Ascending aorta (tissue), 2 donors: ENCODE measurements at places on chromosomes 6 and 20. TPM values are rescaled to one million over a fixed set of nuclear protein-coding genes. Genes with fewer than 3 reads are reported as not detected.

The KCNQ5 gene
- total RNA-seq = 4.5 TPM

The CAGE1 gene
- total RNA-seq = not detected

The TMEM242 gene
- 2.3 TPM for total RNA-seq

- no peaks in the 10 kb centered on the region for H3K27me3 ChIP-seq
- H3K36me3 ChIP-seq = no peaks in the 10 kb centered on the region
- peak overlapping the region; percentile 97 for H3K4me3 ChIP-seq
- H3K27ac ChIP-seq = peak overlapping the region; percentile 88
- no peak for DNase-seq
Observed at GRCh38 chr6:7106752-7107577, 796 bp upstream of the RREB1 start.

DNA sequence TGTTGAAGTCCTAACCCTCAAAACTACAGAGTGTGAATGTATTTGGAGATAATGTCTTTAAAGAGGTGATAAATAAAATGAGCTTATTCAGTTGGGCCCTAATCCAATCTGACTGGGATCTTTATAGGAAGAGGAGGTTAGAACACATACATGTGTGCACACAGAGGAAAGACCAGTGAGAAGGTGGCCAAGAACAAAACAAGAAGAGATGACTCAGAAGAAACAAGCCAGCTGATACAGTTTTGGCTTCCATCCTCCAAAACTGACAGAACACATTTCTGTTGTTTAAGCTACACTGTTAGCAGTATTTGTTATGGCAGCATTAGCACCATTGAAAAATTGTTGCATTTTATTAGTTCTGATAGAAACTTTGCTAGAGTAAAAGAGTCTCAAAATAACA lies 609.3 kb upstream of the IMPG1 start:
- H3K27ac ChIP-seq = no peak overlapping the region
- H3K36me3 ChIP-seq = no peaks in the 10 kb centered on the region
- DNase-seq = no peak
- no peaks in the 10 kb centered on the region for H3K4me1 ChIP-seq
- no peak overlapping the region for H3K4me3 ChIP-seq

DNA sequence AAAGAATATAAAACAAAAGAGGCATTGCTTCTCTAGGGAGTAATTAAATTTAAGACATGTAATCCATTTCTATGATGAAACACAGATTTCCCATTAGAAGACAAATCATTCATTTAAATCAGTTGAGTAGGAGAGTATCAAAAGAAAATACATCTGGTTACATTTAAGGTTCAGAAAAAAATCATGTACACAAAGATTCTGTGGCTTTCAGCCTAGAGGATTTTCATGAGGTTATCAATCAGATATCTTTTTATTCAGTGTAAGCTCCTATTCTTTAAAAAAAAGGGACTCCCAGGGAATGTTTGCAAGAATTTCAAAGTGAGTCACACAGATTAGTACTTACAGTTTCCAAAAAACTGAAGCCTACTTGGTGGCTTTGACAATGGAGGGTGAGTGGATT lies 24.9 kb downstream of the COL21A1 start:
- H3K27ac ChIP-seq = no peak overlapping the region
- no peaks in the 10 kb centered on the region for H3K27me3 ChIP-seq
- DNase-seq = no peak
- H3K4me1 ChIP-seq = peaks cover 38% of the 10 kb centered on the region
- H3K4me3 ChIP-seq = no peak overlapping the region

- DNase-seq = no peak
- no peaks in the 10 kb centered on the region for H3K27me3 ChIP-seq
- peaks cover 16% of the 10 kb centered on the region for H3K4me1 ChIP-seq
- H3K27ac ChIP-seq = peak within 1 kb of the TSS; percentile 72
- H3K4me3 ChIP-seq = peak within 1 kb of the TSS; percentile 66
Observed at GRCh38 chr6:83511901-83512681, at the start of gene PRSS35. Gene PRSS35, plus strand, starts transcription at chr6:83512534. Its CDS starts 10,908 bp downstream, at chr6:83523442.

- peaks cover 69% of the 10 kb centered on the region for H3K36me3 ChIP-seq
- H3K27ac ChIP-seq = no peak overlapping the region
- peaks cover 23% of the 10 kb centered on the region for H3K4me1 ChIP-seq
- no peak for DNase-seq
- no peak overlapping the region for H3K4me3 ChIP-seq
- no peaks in the 10 kb centered on the region for H3K27me3 ChIP-seq
Observed at GRCh38 chr6:25972902-25973301, 10.3 kb downstream of the TRIM38 start.

GRCh38 chr20:63073738-63074065 lies 66.9 kb upstream of the BHLHE23 start:
- no peak for DNase-seq
- H3K27me3 ChIP-seq = peaks cover 5% of the 10 kb centered on the region
- H3K4me3 ChIP-seq = no peak overlapping the region
- no peaks in the 10 kb centered on the region for H3K36me3 ChIP-seq
- no peaks in the 10 kb centered on the region for H3K4me1 ChIP-seq
- no peak overlapping the region for H3K27ac ChIP-seq

DNA sequence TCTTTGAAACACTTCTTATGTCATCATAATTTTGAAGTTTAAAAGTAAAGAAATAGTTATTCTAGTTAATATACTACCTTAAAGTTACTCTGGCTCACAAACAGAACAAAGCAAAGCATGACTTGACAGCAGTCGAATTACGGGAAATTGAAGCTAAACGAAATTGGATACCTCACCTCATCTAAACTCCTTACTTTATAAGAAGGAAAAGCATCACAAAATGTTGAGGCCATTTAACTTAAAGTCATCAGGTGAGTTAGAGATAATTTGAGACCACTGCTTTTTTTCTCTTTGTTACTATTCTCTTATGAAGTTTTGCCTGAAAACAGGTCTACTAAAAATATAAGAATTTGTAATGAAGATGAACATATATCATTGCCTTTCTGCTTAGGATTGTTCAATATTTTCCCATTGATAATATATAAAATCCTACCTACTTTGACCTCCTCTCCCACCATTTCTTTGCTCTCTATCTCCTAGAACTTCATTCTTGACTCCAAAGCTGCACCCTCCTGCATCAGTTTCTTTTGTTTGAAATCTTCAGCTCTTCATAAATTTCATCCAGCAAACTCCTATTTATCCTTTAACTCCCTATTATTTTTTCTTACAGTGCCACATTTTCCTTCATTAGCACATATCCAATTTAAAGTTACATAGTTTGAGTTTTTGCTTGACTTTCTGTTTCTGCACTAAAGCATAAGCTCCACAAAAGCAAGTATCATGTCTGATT lies 510.7 kb upstream of the ZNF337 start:
- H3K36me3 ChIP-seq = no peaks in the 10 kb centered on the region
- peaks cover 5% of the 10 kb centered on the region for H3K4me1 ChIP-seq
- H3K27ac ChIP-seq = no peak overlapping the region
- peaks cover 14% of the 10 kb centered on the region for H3K27me3 ChIP-seq

DNA sequence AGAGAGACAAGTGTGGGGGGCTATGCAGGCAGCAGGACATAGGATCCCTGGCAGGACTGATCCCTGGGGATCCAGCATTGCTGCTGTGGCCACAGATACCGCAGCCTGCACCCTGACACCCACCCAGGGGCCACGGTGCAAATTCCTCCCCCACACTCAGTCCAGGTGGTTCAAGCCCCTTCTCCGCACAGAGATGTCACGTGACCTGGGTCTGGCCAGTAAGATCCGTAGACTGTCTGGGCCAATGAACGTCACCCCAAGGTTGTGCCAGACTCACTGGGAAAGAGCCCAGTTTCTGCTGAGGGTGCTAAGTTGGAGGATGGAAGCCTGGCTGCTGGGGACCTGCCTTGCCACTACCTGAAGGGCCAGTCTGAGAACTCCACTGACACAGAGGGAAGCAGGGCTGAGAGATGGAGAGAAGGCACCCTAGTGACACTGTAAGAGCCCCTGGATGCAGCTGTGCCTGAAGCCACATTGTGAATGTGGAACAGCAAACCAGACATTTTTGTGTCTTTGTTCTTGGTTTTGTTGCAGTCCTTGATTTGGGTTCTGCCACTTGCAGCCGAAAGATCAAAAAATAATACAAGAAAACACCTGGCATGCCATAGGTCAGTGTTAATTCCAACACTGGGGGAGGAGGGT lies 228.6 kb downstream of the PREX1 start:
- H3K27me3 ChIP-seq = no peaks in the 10 kb centered on the region
- H3K36me3 ChIP-seq = no peaks in the 10 kb centered on the region
- H3K4me1 ChIP-seq = no peaks in the 10 kb centered on the region
- H3K4me3 ChIP-seq = no peak overlapping the region
- H3K27ac ChIP-seq = no peak overlapping the region
- DNase-seq = no peak

GRCh38 chr6:143457563-143458359 lies 7.2 kb downstream of the PEX3 start:
- DNase-seq = no peak
- no peak overlapping the region for H3K4me3 ChIP-seq
- H3K27ac ChIP-seq = no peak overlapping the region
- no peaks in the 10 kb centered on the region for H3K4me1 ChIP-seq
- no peaks in the 10 kb centered on the region for H3K36me3 ChIP-seq

DNA sequence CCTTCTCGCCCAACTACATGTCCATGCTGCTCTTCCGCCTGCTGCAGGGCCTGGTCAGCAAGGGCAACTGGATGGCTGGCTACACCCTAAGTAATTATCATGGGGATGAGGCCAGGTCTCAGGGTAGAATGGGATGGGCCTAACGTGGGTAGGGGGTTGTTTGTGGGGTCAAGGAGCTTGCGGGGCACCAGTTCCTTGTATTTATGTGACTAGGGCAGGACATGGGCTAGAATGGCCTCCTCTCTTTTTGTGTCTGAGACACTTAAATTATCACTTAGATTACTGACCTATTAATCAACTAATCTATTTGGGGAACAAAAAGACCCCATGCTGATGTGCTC lies 10.7 kb downstream of the SLC22A1 start:
- peaks cover 2% of the 10 kb centered on the region for H3K4me1 ChIP-seq
- no peaks in the 10 kb centered on the region for H3K27me3 ChIP-seq
- peak overlapping the region; percentile 48 for H3K27ac ChIP-seq
- no peak overlapping the region for H3K4me3 ChIP-seq
- peak; percentile 37 for DNase-seq

- DNase-seq = no peak
- H3K27ac ChIP-seq = no peak overlapping the region
- no peaks in the 10 kb centered on the region for H3K27me3 ChIP-seq
- H3K36me3 ChIP-seq = no peaks in the 10 kb centered on the region
- peaks cover under 1% of the 10 kb centered on the region for H3K4me1 ChIP-seq
Observed at GRCh38 chr20:44527716-44528199, 5.9 kb upstream of the SERINC3 start.

DNA sequence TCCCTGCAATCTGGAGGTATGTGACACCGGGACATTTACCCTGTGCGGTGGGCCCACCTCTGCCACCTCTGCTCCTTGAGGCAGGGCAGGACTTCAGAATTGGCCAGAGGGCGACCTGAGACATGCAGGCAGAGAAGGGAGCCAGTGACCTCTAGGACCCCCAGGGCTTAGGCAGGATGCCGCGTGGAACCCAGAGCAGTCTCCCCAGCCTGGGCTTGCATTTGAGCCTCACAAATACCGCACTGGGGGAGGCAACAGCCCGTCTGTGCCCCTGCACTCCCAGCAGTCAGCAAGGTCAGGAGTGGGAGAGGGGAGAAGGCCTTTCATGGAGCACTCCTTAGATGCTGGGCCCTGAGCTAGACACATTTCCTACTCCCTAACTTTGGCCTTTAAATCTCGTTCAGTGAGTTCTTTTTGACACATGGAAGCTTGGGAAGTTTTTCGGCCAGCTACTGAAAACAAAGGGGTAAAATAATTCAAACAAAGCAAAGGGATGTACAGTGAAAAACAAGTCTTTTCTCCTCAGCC lies 41.7 kb downstream of the C20orf203 start:
- no peaks in the 10 kb centered on the region for H3K27me3 ChIP-seq
- no peak overlapping the region for H3K27ac ChIP-seq
- H3K4me1 ChIP-seq = peaks cover 4% of the 10 kb centered on the region

- H3K27me3 ChIP-seq = no peaks in the 10 kb centered on the region
- no peaks in the 10 kb centered on the region for H3K36me3 ChIP-seq
- DNase-seq = no peak
- no peak overlapping the region for H3K4me3 ChIP-seq
- peaks cover 3% of the 10 kb centered on the region for H3K4me1 ChIP-seq
Observed at GRCh38 chr6:14542670-14543366, 425.2 kb downstream of the CD83 start.

GRCh38 chr6:82138075-82138791 lies 109.3 kb downstream of the IBTK start:
- H3K4me1 ChIP-seq = no peaks in the 10 kb centered on the region
- H3K4me3 ChIP-seq = no peak overlapping the region
- no peak overlapping the region for H3K27ac ChIP-seq
- no peaks in the 10 kb centered on the region for H3K27me3 ChIP-seq

- H3K4me3 ChIP-seq = no peak overlapping the region
- no peaks in the 10 kb centered on the region for H3K4me1 ChIP-seq
- DNase-seq = no peak
- peaks cover 8% of the 10 kb centered on the region for H3K36me3 ChIP-seq
- no peak overlapping the region for H3K27ac ChIP-seq
- no peaks in the 10 kb centered on the region for H3K27me3 ChIP-seq
Observed at GRCh38 chr20:44052166-44052565, 134.8 kb downstream of the JPH2 start.

GRCh38 chr6:161226009-161226964 lies 47.6 kb downstream of the AGPAT4 start:
- no peaks in the 10 kb centered on the region for H3K36me3 ChIP-seq
- H3K27ac ChIP-seq = no peak overlapping the region
- H3K4me3 ChIP-seq = no peak overlapping the region
- DNase-seq = no peak
- no peaks in the 10 kb centered on the region for H3K27me3 ChIP-seq

DNA sequence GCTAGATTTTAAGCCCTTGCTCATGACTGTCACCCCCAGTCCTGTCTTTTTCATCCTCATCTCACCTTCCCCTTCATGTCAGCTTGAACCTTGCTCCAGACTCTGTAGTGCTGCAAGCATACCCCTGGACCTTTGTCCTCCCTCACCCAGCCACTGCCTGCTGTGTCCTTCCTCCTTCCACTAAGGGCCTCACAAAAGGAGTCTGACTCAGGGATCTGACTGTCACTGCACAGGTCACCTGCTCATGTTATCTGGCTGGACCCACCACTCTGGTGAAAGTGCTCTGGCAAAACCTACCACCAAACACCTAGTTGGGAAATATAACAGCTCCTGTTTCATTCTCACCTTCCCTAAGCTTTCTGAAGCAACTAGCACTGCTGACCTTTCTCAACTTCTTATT lies 151.4 kb downstream of the INSM1 start:
- H3K36me3 ChIP-seq = peaks cover 41% of the 10 kb centered on the region
- H3K27me3 ChIP-seq = no peaks in the 10 kb centered on the region
- DNase-seq = no peak
- H3K4me3 ChIP-seq = no peak overlapping the region
- H3K4me1 ChIP-seq = no peaks in the 10 kb centered on the region

- H3K36me3 ChIP-seq = no peaks in the 10 kb centered on the region
- no peaks in the 10 kb centered on the region for H3K4me1 ChIP-seq
- H3K27me3 ChIP-seq = no peaks in the 10 kb centered on the region
- H3K27ac ChIP-seq = no peak overlapping the region
Observed at GRCh38 chr6:167850782-167851181, 24.1 kb downstream of the AFDN start.

GRCh38 chr6:148616841-148617240 lies 130.0 kb upstream of the UST start:
- no peaks in the 10 kb centered on the region for H3K36me3 ChIP-seq
- no peak overlapping the region for H3K4me3 ChIP-seq
- DNase-seq = no peak
- peaks cover 4% of the 10 kb centered on the region for H3K4me1 ChIP-seq
- no peak overlapping the region for H3K27ac ChIP-seq

GRCh38 chr6:134368670-134369069 lies 50.8 kb upstream of the SGK1 start:
- H3K36me3 ChIP-seq = no peaks in the 10 kb centered on the region
- H3K27ac ChIP-seq = no peak overlapping the region
- H3K27me3 ChIP-seq = no peaks in the 10 kb centered on the region
- DNase-seq = no peak
- H3K4me1 ChIP-seq = peaks cover 9% of the 10 kb centered on the region
- no peak overlapping the region for H3K4me3 ChIP-seq
